Stimulated activated CD8-positive, alpha-beta memory T cell treated with anti-CD3 and anti-CD28 coated beads, Interleukin-2, amount 100 ng/mL, for 48 hours (primary cell): ENCODE measurements at places on chromosomes 11 and 22.

DNA sequence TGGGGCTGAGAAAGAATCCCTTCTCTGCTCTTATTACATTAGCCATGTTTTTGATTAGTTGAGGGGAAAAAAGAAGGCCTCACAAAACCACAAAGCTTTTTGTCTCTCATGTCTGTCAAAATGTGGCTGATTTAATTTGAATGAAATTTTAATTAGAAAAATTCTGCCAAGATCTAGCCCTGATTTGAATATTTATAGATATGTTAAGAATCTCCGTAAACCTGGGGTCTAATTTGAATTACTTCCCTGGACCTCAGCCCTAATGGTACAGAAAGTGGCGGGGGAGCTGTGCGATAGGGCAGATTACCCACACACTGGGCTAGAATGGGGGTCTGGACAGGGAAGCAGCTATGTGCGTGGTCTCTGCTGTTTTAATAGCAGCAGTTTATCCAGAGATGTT is 141.3 kb upstream of the TTC12 start:
- DNase-seq: no peak

GRCh38 chr11:62705880-62706849 is 1.1 kb downstream of the BSCL2 start:
- DNase-seq: peak; percentile 94

DNA sequence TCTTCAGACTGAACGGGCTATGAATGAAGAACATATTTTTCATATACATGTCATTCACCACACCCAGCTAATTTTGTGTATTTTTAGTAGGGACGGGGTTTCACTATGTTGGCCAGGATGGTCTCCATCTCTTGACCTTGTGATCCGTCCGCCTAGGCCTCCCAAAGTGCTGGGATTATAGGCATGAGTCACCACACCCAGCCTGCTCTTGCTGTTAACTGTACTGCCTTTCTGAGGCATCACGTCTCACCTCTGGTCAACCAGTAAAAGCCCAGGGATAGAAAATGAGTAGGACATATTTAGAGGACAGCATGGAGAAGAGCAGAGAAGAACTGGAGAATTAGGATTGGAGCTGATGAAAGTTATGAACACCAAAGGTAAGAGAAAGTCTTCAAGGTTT is 55.6 kb downstream of the APOL3 start:
- no peak for DNase-seq

GRCh38 chr11:64260147-64260708 is 8.9 kb downstream of the PLCB3 start:
- DNase-seq: no peak

DNA sequence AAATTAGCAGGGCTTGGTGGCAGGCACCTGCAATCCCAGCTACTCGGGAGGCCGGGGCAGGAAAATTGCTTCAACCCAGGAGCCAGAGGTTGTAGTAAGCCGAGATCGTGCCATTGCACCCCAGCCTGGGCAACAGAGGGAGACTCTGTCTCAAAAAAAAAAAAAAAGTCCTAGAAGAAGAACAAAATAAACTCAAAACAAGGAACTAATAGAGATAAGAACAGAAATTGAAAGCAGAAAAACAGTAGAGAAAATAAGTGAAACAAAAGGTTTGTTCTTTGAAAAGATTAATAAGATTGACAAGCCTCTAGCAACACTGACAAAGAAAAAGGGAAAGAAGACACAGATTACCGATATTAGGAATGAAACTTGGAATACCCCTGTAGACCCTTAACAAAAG is 45.1 kb upstream of the CBX7 start:
- no peak for DNase-seq

DNA sequence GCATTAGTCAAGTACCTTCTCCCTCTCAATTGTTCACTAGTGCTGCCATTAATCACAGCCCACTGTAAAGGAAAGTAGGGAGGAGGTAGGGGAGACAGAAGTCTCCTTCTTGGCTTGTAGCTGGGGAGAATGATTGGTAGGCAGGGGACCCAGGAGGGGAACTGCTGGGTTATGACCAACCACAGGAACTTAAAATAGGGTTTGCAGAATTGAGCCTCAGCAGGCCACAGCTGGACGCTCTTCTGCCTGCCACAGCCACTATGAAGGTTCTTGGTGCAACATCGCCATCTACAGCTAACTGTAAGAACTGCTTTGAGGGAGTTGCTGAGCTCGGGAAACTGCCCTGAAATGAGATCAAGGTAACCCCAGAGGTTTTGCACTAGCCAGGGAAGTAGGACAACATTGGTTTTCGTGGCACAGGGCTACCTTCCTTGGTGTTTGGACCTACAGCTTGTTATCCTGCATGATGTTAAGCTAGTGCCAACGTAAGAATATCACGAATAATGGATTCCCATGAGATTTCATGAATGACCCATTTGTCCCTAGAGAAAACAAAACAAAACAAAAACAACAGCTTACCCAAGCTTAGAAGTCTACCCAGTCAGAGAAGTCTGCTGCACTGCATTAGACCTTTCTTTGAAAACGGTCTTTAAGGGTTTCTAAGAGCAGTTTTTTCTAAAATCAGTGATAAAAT is 787.1 kb upstream of the API5 start:
- DNase-seq: no peak

GRCh38 chr22:29830585-29830984 is 7.5 kb downstream of the ASCC2 start:
- DNase-seq: no peak

DNA sequence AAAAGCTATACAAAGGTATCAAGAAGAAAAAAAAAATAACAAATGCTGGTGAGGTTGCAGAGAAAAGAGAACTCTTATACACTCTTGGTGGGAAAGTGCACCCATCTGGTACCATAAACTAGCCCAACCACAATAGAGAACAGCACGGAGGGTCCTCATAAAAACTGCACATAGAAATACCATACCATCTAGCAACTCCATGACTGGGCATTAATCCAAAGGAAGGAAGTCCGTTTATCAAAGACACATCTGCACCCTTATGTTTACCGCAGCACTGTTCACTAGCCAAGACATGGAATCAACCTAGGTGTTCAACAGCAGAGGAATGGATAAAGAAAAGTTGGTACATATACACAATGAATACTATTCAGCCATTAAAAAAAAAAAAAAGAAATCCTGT is 10.8 kb upstream of the CLDN5 start:
- no peak for DNase-seq

- no peak for DNase-seq
Observed at GRCh38 chr11:101497291-101497690, 86.5 kb downstream of the TRPC6 start.

GRCh38 chr11:129373489-129373953 is 2.1 kb upstream of the BARX2 start:
- DNase-seq: no peak

- peak; percentile 84 for DNase-seq
Observed at GRCh38 chr22:30287648-30288418, 1.5 kb downstream of the CASTOR1 start.

DNA sequence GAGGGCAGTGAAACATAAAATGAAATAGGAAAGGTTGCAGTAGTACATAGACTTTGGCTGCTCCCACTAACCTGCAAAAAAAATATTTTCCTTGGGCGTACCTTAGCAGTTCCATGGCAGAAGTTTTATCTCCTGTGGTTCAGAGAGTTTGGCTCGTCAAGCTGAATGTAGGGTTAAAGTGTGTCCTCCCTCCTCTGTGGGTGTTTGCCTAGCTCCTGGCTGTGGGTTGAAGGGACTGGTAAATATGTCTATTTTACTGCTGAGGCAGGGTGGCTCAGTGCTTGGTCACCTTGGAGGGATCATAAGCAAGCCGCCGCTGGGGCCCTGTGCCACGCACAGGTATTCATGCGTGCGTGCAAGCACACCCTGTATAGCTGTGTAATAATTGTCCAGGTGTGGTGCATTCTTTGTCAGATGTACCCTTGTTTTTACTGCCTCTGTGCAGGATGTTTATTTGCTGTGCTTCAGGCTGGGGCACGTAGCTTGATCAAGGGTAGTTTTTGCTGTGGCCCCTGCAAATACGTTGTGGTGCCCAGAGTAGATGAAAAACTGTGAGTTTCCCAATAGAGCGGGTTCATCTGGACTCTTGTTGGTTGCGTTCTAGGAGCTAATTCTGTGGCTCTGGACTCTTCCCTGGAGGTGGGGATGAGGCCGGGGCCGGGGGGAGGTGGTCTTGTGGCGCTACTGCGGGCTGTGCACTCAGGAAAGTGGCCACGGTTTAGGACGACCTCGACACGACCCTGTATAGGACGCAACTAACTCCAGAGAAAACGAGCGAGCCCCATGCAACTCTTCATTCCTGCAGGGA is 732 bp upstream of the SORL1 start:
- DNase-seq: no peak

GRCh38 chr11:28666632-28667031 is 558.4 kb downstream of the METTL15 start:
- DNase-seq: no peak

DNA sequence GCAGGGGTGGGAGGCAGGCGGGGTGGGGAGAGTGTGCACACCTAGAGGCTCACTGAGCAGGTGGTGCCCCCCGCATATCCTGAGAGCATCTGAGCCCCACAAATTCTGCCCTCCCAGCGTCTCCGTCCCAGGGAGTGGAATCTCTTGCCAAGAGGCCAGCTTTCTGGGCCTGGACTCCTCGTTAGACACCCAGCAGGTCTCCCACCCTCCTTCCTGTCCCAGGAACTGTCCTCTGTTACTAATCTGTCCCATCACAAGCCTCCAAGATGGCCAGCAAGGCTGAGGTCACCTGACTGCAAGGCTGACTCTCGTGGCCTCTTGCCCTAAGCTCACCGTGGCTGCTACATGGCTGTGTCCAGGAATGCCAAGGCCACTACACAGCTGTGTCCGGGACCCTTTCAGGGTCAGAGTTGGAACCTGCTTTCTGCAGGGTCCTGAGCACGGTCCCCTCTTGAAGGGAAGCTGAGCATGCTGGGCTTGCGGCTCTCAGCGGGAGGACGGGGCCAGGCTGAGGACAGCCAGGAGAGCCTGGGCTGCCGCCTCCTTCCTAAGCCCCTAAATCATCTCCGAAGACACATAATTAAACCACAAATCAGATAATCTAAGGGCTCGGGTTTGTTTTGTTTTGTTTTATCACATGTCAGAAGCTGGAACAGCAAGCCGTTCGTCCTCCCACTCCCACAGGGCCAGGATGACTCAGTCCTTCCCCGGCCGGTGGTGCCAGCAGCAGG is 1327.3 kb downstream of the TBC1D22A start:
- no peak for DNase-seq

DNA sequence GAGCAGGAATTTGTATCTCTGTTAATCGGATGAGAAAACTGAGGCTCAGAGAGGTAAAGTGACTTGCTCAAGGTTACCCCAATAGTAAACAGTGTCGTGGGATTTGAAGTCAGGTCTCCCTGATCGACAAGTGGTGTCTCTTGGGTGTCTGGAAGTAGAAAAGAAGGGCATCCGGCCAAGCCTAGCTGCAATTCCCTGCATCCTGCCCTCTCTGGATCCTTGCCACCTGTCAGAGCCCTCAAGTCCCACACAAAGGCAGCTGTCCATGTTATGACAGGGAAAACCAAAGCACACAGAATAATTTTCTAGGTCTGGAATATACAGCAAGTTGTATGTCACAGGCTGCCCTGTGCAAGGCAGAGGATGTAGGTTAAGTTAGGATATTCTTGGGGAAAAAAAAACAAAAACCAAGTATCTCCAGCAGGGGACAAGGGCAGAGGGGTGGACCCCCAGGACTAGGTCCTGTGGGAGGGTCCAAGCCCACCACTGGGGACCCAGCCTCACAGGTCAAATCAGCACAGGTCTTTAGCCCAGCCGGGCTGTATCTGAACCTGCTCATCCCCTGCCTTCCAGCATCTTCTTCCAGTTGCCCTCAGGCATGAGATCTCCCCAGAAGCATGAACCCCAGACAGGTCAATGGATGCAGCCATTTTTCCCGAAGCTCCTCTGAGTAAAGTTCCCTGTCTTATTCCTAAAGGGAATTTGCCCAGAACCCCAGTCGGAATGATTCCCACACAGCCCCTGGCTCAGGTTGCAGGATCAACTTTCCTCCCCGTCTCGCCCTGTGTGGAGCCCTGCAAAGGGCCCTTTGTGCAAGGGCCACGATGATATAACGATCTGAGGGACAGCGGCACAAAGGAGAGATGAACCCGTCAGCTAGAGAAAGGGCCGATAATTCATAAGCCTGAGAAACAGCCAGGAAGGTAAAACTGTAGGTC is 15.0 kb downstream of the USH1C start:
- DNase-seq: no peak

DNA sequence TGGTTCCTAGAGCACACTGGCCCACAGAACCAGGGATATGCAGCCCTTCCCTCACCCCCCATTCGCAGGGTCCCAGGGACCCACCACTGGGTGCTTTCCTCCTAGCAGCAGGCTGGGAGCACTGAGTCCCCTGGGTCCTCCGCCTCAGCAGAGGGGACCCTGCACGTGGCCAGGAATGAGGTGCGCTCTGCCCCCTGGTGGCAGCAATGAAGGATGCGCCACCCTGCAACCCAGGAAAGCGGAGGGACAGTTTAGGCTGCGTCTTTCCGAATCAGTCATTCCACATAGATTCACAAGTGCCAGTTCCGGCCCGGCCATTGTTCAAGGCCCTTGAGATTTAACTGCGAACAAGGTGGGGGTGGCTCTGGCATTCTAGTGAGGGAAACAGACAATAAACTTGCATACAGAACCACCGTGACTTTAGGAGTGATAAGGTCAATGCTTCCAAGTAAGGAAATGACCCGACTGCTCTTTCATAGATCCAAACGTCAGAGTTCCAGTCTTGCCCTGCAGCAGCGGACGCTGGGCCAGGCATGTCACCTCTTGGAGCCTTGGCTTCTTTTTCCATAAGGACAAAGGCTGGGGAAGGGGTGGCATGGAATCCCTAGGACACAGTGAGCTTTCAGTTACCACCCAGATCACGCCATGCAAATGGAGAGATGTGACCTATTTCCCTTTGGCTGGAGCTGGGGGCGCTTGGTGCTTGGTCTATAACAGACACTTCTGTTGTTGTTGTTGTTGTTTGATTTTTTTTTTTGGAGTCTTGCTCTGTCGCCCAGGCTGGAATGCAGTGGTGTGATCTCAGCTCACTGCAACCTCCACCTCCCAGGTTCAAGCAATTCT is 7.7 kb downstream of the RIN1 start:
- DNase-seq: peak; percentile 78

GRCh38 chr11:46521961-46522681 is 71.7 kb downstream of the AMBRA1 start:
- no peak for DNase-seq

DNA sequence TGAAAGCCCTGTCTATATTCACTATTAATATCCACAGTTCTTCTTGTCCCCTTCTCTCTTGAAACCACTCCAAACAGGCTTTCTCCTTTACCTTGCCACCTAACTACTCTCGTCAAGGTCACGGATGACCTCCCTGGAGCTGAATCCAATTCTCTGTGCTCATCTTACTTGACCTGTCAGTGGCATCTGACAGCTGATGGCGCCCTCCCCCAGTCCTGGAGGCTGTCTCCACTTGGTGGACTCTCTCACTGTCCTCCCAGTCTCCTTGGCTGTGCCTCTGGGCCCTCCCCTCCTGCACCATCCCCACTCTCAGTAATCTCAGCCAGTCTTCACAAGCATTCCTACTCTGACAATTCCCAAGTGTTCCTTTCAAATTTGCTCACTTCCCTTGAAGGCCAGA is 8.7 kb downstream of the TNKS1BP1 start:
- no peak for DNase-seq
